ENCODE measurements at places on chromosomes 11 and 22. TPM values are rescaled to one million over a fixed set of nuclear protein-coding genes. Genes with fewer than 3 reads are reported as not detected.

GRCh38 chr11:11567936-11568650 is 53.7 kb downstream of the GALNT18 start:
- peak; percentile 52 for ATAC-seq

The BIK gene
- total RNA-seq: 22.9 TPM

DNA sequence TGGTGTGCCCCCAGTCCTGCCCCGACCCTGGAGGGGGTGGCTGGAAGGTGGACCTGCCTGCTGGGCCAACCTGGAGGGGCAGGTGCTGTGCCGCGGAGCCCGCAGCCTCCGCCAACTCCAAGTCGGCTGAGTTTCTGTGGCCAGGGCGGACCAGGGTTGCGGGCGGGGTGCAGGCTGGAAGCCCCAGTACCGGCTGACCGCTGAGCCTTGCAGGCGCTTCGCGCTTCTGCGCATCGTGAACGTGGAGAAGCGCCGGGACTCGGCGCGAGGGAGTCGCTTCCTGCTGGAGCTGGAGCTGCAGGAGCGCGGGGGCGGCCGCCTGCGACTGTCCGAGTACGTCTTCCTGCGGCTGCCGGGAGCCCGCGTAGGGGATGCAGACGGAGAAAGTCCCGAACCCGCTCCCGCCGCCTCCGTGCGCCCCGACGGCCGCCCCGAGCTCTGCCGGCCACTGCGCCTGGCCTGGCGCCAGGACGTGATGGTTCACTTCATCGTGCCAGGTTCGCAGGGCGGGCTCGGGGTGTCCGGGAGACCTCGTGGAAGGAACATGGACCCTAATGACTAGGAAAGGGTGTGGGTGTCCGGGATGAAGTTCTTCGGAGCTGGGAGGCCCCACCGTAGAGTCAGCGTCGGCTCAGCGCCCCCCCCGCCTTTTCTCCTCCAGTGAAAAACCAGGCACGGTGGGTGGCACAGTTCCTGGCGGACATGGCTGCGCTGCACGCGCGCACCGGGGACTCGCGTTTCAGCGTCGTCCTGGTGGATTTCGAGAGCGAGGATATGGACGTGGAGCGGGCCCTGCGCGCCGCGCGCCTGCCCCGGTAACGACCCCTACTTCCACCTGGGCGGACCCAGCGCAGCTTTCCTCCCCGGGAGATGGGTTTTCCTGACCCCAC is 10.2 kb downstream of the B4GALNT4 start:
- ATAC-seq: no peak

DNA sequence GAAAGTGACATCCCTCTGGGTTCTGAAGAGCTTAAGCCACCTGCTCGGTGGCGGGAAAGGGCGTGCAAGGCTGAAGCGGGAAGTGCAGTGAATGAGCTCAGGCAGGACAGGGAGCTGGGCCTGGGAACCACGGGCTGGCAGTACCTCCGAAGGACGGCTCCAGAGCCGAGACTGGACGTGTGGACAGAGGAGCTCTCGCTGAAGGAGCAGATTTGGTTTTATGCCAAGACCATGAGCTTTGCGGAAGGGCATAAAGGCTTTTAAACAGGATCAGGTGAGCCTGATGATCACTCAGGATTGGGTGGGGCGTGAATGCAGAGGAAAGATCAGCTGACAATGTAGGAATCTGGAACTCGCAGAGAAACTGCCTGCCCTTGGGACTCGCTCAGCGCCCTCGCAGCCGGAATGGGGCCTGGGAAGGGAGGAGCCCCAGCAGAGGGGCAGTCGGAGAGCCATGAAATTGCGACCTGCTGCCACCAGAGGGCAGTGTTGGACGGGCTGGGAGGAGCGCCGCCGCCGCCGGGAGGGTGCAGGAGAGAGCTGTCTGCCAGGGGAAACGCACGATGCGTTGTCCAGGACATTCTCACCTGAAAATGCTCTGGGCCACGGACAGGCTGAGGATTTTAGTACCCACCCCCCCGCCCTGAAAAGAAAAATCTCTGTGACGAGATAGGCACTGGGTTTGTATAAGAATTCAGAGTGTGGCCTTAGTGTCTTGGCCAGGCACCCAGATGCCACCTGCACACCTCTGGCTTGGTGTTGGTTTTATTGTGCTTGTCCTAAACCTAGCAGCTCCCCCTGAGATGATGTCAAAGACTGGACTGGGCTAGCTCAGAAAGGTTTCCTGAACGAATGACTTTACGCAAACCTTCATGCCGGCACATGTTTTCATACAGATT is 324.4 kb downstream of the NTM start:
- ATAC-seq: peak; percentile 90

- no peak for ATAC-seq
Observed at GRCh38 chr11:78901831-78902230, 327.2 kb upstream of the NARS2 start.
